ENCODE measurements at places on chromosomes 3 and 15.

DNA sequence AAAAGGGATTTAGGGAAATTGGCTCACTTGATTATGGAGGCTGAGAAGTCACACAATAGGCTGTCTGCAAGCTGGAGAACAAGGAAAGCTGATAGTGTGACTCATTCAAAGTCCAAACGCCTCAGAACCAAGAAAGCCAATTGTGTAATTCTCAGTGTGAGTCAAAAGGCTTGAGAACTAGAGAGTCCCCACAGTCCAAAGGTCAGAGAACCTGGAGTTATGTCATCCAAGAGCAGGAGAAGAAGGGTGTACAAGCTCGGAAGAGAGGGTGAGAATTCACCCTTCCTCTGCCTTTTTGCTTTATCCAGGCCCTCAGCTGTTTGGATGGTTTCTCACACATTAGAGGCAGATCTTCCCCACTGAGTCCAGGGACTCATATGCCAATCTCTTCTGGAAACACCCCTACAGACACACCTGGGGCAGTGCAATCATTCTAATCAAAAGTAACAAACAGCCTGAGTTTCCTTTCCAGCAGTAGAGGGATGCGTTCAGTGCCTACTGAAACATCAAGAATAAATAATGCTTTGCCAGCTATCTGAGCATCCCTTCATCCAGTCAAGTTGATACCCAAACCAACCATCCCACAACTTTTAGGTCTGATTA, 271.5 kb downstream of the SATB1 start:
- peak; percentile 75 for DNase-seq

- no peak for DNase-seq
Observed at GRCh38 chr3:124469555-124469954, 260.7 kb upstream of the UMPS start.

DNA sequence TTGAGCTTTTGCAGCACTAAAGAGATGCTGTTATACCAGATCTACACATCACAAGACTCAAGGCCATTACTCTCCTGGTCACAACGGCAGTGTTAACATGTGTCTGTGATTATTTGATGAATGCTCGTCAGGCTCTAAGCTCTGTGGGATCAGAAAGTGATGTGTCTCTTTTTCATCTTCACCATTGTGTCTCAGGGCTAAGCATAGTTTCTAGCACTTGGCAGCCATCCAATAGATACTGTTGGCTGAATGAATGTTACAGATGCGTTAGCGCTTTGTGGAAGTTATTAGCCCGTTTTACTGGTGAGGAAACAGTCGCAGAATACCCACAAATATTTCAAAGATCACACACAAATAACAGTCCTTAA, 1.2 kb upstream of the FAM81A start:
- DNase-seq: no peak

GRCh38 chr15:75456710-75457109, 5.2 kb upstream of the SIN3A start:
- peak; percentile 29 for DNase-seq

DNA sequence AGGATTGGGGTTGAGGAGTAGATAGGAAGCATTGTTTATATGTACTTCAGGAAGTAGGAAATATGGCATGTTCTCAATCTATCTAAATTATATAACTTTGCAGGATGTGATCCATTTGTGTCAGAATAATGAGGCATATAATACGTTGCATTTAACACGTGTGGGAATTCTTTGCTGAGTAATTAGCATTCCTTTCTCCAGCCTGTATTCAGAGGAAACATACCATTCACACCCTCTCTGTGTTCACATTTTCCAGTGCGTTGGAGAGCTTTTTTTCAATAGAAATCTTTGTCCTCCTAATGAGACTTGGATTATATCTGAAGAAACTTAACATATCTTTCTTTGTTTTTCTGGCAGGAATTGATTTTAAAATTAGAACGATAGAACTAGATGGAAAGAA, 33.0 kb upstream of the APH1B start:
- DNase-seq: no peak

- peak; percentile 59 for DNase-seq
Observed at GRCh38 chr15:74420193-74420905, 13.4 kb downstream of the SEMA7A start.

DNA sequence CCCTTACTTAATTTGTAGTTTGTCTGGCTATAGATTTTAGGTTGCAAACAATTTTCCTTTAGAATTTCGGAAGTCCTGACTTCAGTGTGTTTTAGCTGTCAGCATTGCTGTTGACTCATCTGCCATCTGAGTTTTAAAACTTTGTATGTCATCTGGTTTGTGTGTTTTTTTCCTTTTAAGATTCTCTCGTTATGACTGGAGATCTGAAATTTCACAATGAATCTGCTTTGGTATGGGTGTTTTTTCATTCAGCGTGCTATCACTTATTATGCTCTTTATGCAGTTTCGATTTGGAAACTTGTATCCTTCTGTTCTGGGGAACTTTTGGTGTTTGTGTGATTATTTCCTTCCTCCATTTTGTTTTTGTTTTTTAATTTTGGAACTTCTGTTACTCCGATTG, 53.7 kb upstream of the ZNF280D start:
- no peak for DNase-seq

GRCh38 chr3:175940243-175940642, 1081.1 kb downstream of the NAALADL2 start:
- peak; percentile 39 for DNase-seq

DNA sequence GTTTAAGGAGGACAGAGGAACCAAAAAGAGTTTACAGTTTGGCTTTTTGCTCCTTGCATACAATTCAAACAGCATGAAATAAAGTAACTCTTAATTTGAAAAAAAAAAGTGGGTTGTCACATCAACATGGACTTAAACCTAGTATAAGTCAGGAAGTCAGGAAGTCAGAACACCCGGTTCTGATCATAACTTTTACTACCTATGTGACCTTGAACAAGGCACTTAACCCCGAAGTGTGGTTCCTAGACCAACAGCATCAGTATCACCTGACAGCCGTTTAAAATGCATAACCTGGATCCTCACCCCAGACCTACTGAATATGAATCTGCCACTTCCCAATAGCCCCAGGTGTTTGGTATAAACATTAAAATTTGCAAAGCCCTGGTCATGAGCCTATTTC, 18.7 kb downstream of the LYSMD2 start:
- no peak for DNase-seq

DNA sequence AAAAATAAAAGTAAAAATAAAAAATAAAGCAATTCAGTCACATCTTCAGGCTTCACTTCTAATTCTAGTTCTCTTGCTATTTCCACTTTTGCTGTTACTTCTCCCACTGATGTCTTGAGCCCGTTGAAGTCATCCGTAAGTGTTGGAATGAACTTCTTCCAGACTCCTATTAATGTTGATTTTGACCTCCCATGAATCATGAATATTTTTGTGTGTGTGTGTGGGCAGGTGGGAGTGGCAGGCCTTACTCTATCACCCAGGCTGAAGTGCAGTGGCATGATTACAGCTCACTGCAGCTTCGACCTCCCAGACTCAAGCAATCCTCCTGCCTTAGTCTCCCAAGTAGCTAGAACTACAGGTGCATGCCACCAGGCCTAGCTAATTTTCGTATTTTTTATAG, 10.7 kb downstream of the USP4 start:
- no peak for DNase-seq

GRCh38 chr3:143809121-143809621, 39.1 kb downstream of the SLC9A9 start:
- no peak for DNase-seq

GRCh38 chr15:60762638-60763037, 283.7 kb upstream of the ICE2 start:
- no peak for DNase-seq

DNA sequence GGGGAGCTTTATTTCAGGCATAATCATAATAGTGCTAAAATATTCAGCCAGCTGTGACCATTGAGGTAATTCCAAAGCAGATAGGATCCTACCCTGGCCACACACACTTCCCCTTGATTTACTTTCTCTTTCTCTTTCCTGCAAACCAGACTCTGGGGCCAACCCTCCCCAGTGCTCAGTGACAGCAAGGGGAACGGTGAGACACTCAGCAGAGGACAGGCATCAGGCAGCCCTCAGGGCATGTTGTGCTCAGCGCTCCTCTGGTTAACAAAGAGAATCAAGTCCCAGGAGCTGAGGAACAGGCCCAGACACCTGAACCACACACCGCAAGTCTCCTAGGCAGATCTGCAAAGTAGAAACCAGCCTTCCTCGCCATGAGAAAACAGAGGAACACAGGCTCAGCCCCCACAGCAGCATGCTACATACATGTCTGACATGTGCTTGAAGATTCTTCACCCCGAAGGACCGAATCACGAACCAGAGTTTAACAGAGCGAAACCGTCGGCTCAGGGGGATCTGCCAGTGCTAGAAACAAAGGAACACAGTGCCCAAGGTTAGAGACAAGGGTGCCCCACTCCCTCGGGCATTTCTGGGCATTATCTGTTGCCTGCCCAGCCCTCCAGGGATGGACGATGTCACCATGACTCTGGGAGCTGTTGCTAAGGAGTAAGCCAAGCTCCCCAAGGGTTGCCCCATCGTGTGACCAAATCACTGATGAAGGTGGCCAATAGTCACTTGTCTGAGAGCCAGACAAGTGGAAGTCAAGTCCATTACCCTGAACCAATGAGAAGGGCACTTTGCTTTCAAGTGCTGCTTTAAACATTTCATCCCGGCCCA, 17.5 kb downstream of the HDC start:
- DNase-seq: no peak

DNA sequence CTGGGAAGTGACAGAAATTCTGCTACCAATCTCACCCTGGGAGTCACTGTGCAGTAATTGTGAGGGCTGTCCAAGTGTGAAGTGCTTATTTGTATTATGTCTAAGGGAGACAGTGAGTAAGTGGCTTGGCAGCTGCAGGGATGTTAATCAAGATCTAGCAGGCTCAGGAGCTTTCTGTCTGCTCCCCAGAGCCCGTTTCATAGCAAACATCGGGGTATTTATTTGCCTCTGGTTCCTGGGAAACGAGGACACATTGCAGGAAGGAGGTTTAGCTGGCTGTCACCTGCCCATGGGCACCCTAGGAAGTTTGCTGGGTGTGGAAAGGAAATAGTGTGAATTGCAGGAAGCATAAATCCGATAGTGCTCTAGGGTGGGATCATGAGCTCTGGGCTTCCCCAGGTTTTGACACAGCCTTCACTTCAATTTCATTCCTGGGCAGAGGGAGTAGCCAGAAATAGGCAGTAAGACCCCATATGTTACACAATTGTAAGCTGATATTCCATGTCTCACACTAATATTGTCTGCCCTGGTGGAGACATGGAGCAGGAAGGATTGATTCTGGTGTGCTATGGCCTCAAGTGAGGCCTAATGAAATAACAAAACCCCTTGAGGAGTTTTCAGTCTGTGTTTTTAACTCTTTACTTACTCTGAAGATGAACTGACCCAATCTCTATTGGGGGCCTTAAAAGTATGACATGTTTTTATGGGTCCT, 74.1 kb upstream of the MITF start:
- no peak for DNase-seq

Data from HFFc6 (cell line).